GM13977 (cell line): ENCODE measurements at places on chromosomes 2 and 18.

DNA sequence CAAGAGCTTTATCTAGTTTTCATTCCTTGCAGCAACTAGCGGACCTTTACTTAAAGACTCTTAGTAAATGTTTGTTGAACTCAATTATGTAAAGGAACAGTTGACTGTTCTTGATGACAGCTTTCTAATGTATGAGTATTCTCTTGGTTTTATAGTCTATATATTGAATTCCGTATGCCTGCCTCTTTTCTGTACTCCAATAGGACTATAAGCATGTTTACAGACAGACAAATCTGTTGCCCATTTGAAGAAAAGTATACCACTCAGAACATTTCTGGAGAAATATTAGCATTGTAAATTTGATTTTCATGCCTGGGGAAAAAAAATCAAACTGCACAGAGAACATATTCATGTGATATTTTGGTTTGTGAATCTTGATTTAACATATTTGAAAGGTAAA lies 109.5 kb downstream of the LRRTM1 start:
- DNase-seq, result no peak

DNA sequence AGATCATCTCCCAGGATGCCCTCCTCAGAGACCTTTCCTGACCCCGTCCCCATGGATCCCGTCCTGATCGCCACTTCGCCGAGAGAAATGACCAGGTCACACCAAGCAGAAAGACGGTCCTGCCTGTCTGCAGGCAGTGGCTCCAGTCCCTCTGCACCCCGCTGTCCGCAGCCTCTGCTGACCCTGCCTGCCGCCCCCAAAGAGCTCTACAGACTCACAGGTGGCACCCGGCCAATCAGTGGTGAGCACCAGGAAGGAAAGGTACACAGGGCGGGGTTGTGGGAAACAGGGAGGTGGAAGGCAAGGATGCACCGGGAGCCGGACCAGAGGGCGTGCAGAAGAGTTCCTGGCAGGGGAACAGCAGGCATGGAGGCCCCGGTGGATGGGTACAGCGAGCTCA lies 94.8 kb downstream of the NDUFA10 start:
- no peak for DNase-seq

DNA sequence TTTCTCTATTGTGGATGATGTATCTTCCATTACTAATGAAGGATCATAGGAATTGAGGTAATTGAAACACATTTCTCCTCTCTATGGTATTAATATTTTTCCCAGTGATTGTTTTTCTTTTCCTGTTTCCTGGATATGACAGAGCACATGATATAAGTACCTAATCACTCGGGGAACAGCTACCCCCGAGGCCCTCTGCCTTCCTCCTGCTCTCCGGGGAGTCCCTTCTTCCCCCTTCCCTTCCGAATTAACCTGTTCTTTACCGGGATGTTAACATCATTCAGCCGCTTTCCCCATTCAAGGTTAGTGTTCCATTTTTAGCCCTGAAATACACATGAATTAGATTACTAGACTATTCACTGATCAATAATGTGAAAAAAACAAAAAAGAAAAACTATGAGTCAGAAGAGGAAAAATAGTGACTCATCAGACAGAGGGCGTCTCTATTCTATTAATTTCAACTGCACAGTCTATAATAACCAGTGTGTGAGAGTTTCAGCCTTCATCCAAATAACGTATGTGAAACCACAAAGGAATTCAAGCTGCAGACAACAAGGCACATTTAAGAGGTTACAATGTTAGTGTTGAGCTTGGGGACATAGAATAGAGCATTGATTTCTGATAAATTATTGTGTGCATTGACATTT lies 450.8 kb downstream of the DLGAP1 start:
- no peak for DNase-seq

- DNase-seq, result no peak
These were observed 583 bp downstream of the NEMP2 start for GRCh38 chr2:190533968-190534309.

GRCh38 chr2:129490641-129491040 lies 488.8 kb upstream of the RAB6C start:
- no peak for DNase-seq

DNA sequence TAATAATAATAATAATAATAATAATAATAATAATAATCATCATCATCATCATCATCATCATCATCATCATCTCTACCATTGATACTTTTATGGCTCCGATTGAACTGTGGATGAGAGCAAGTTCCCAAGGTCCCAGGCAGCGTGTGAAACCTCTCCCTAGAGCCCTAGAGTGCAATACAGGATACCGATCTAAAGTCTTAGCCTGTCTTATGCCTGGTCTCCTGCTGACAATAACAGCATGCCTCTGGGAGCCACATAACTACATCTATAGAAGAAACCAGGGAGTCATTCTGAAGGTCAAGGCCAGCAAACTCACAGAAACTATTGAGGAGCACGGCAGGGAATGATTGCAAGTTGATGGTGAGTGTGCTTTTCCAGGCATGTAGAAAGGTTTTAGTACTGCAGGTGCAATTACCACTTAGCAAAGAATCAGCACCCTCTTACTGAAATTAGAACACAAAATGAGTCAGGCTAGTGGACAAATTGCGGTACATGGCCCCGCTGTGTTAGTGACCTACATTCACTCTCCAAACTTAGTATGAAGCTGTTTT lies 457.2 kb upstream of the CDH20 start:
- no peak for DNase-seq

DNA sequence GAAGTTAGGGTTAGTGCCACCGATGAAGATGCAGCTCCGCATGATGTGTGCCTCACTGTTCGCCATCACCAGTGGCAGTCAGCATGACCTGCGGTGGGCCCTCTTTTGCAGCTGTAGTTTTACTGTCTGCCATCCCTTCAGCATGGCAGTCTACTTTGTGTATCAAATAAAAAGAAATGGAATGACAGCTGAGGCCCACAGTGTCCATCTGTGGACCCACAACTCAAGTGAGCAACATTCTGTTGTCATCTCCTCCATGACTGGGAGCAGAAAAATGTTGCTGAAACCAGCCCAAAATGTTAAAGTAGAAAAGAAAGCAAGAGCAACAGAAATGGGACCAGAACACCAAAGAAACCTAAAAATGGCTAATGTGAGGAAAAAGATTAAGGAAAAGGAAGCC lies 128.7 kb downstream of the MEP1B start:
- DNase-seq, result no peak

DNA sequence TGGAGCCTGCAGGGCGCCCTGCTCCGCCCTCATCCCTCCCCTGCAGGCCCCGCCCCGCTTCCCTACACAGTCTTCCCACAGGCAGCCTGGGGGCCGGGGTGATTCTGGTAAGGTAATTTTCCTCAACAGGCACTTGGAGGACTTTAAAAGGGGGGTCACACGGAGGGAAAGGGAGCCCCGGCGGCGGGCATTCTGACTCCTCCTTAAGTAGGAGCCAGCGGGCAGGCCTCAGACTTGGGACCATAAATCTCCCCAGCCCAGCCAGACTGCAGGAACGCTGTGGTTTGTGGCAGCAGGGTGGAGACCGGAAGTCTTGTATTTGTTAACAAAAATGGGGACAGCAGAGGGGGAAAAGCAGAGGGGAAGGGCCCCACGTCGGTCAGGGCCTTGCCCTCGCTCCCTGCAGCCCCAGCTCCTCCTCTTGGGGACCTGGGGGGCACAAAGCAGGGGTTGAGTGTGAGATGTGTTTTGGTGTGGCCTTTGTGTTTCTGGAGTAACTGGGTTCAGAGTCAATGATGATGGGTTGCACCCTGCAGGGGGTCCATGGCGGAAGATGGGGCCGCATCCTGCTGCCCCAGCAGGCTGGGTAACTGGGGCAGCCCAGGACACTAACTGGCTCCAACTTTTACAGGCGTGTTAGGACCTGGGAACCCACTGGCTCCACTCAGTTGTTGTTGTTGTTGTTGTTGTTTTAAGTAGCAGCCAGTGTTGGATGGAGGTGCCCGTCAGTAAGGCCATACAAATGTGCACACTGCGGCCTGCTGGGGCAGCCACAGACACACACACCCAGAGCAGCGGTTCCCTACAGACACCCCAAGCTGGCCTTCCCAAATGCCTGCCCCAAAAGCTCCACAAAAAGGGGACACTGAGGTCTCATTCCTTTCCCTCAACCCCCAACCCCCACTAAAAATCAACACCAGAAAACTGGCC lies 27.7 kb downstream of the SMAD7 start:
- DNase-seq, result no peak

GRCh38 chr2:28956415-28956826 lies 24.7 kb upstream of the TOGARAM2 start:
- peak; percentile 50 for DNase-seq

DNA sequence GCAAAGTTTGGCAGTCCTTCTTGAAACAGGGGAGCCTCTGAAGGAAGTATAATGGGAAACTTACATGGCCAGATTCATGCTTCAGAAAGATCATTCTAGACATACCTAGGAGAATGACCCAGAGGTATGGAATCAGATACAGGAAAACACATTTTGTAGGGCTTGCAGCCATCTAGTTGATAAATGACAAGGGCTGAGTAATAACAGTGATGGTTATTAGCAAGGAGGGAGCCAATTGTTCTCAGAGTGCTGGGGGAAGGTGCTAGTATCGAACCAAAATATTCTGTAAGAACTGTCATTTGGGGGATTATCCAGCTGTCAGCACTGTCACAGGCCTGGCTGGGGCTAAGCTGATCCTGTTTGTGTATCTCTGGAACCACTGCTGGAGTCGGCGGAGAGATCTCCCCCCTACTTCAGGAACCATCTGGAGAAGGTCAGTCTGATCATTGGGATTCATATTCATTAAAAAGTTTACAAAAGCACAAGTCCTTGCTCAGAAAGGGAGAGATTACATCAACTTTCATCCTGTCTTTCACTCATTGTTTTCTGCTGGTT lies 113.8 kb upstream of the THSD7B start:
- no peak for DNase-seq

GRCh38 chr2:3151153-3151918 lies 226.3 kb downstream of the EIPR1 start:
- no peak for DNase-seq

DNA sequence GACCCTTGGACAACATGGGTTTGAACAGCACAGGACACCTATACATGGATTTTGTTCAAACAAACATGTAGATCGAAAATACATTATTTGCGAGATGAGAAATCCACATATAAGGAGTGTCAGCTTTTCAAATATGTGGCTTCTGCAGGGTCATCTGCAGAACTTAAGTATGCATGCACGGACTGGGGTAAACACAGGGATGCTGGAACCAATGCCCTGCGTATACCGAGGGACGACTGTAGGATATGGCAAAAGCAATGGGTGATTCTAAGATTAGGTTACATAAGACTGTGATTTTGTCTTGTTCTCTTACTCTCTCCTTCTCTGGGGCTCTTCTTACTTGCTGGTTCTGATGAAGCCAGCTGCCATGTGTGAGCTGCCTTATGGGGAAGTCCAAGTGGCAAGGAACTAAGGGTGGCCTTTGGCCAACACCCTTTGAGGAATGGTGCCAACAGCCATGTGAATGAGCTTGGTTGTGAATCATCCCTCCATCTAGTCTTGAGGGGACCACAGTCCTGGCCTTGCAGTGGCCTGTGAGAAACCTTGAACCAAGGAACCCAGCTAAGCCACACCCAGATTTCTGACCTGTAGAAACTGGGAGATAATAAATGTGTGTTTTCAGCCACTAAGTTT lies 66.5 kb downstream of the EVA1A start:
- DNase-seq, result no peak

GRCh38 chr2:179861027-179861415 lies 391 bp downstream of the ZNF385B start:
- DNase-seq, result peak; percentile 37

GRCh38 chr2:184416146-184416913 lies 182.0 kb upstream of the ZNF804A start:
- DNase-seq, result no peak

DNA sequence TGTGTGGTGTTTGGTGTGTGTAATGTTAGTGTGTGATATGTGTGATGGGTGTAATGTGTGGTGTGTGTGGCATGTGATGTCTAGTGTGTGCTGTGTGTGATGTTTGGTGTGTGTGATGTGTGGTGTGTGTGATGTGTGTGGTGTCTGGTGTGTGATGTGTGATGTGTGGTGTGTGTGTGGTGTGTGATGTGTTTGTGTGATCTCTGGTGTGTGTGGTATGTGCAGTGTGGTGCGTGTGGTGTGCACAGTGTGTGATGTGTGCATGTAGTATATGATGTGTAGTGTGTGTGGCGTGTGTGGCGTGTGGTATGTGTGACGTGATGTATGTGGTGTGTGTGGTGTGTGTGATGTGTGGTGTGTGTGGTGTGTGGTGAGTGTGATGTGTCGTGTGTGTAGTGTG lies 150.3 kb downstream of the TMEM18 start:
- no peak for DNase-seq

GRCh38 chr2:237964578-237965404 lies 2.0 kb upstream of the UBE2F start:
- no peak for DNase-seq

- no peak for DNase-seq
These were observed 375.1 kb upstream of the KCNH7 start for GRCh38 chr2:163213661-163214081.

- no peak for DNase-seq
These were observed at the start of gene DHRS9 for GRCh38 chr2:169069341-169069740. TSS of gene DHRS9 (plus strand) at chr2:169069563. CDS start at chr2:169081582, 12,019 bp downstream.

DNA sequence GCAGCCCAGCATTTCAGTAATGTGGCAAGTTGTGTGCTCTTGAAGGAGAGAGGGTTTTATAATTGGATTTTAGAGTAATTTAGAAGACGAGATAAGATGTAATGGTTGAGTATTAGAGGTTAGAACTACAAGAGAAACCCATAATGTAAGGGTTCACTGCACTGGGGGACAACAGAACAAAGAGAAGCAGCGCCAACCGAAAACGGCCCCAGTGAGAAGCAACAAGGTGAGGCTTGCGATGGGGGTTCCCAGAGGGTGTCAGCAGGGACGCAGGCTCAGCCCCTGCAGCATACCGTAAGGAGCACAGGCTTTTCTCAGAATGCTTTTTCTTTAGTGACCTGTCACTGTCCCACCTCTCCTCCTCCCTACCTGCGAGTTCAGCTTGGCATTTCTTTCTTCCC lies 183.9 kb upstream of the ETAA1 start:
- no peak for DNase-seq

DNA sequence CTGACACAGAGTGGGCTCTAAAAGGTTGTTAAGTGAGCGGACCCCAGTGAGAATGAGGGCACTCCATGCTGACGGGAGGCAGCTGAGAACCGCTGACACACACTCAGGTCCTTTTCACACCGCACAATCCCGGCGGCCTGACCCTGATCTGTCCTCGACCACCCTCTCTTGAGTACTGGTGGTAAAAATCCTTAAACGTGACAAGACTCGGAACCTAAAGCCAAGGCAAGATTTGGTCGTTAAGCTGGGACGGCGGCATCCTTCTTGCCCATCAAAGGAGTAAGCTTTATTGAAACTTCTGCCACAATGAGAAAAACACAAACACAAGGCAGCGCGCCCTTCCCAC lies 569 bp downstream of the TMX3 start:
- DNase-seq, result no peak

- DNase-seq, result no peak
These were observed 148.1 kb upstream of the HS6ST1 start for GRCh38 chr2:128466776-128467175.

GRCh38 chr2:231425291-231425810 lies 29.8 kb downstream of the B3GNT7 start:
- no peak for DNase-seq

- no peak for DNase-seq
These were observed 251.4 kb upstream of the STON1 start for GRCh38 chr2:48278590-48278989.

- DNase-seq, result no peak
These were observed 36.1 kb downstream of the RRM2 start for GRCh38 chr2:10158681-10159080.

- DNase-seq, result no peak
These were observed 292.9 kb downstream of the IKZF2 start for GRCh38 chr2:212858496-212858895.
